H4 (cell line): ENCODE measurements at places on chromosomes 11 and 22.

DNA sequence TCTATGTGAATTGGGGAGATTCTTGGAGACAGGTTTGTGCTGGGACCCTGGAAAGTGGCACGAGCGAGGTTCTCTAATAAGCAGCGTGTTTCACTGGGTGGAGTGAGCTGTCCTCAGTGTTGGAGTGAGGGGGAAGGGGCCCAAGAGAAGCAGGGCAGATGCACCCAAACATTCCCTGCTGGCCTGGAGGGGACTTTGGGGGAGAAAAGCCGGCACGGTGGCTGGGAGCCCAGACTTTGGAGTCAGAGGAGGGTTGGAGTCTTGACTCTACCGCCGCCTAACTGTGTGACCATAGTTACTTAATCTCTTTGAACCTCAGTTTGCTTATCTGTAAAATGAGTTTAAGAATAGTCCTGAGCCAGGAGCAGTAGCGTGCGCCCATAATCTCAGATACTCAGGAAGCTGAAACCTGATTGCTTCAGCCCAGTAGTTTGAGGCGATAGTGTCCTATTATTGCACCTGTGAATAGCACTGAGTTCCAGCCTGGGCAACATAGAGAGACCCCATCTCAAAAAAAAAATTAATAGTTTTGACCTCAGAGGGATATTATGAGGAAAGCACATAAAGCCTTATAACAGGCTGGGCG, 614 bp downstream of the NR1H3 start:
- no peak for DNase-seq

DNA sequence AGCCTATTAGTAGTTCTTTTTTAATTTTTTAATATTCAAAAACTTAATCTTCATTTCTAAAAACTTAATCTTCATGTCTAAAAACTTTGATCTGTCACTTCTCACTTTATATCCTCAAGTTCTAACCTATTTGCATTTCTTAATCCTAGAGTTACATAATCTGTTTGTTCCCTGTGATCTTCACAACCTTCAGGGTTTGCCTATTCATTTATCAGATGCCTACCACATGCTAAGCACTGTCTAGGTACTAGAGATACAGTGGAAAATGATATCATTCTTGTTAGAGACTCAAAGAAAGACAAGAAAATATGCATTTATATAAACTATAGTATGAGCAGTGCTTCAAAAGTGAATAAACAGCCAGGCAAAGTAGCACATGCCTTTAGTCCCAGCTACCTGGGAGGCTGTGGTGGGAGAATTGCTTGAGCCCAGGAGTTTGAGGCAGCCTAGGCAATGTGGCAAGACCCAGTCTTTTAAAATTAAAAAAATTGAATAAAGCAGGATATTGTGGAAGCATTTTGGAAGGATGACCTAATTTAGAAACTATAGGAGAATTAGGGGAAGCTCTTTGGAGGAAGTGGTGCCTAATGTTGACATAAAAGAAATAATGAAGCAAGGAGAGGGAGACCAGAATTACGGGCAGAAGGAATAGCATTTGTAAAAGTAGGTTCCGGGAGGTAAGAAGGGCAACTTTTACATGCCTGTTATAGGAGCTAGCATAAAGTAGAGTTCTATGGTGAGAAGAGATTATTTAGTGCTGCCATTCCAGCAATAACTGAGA, 54.4 kb upstream of the GRK2 start:
- no peak for DNase-seq

- DNase-seq = no peak
Measured at GRCh38 chr11:20844630-20845029, 175.2 kb downstream of the NELL1 start.

- DNase-seq = no peak
Measured at GRCh38 chr11:120881596-120881995, 142.3 kb upstream of the TBCEL start.

DNA sequence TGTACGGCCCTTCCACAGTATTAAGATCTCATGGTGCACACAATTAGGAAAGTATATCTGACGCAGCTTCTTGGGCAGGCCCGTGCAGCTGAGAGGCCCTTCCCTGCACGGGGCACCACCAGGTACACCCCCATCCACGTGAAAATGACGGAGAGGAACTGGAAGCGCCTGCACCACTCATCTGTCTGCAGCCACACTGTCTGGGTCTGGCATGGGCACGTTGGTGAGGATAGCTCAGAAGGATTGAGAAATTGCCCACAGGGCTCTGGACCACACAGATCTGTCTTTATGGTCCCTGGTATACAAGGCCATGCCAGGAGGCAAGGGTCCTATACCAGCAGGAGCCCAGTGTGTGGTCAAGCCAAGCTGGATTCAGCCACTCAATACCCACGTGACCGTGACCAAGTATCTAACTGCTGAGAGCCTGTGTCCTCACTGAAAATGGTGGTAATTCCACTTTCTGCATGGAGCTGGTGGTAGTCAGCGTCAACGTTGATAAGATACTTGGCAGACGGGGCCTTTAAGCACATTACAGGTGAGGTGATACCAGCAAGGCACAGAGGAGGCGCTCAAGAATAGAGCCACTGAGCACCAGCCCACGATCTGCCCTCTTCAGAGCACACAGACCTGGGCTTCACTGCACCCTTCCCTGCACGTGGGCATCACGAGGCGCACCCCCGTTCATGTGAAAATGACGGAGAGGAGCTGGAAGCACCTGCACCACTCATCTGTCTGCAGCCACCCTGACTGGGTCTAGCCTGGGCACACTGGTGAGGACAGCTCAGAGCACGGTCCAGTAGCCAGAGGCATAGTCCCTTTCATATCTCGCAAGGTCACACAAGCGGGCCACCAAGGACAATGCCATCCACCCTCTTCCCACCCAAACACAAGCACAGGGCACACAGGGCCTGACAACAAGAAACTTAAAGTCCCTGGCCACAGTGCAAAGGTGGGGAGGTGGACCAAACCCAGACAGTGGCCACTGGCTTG, 28.4 kb downstream of the SHANK2 start:
- DNase-seq = no peak

GRCh38 chr11:117453886-117454563, 126.4 kb downstream of the CEP164 start:
- DNase-seq = no peak

- DNase-seq = no peak
Measured at GRCh38 chr11:104967534-104968354, 630 bp downstream of the CASP4 start.

GRCh38 chr11:31808721-31809540, 2.2 kb downstream of the PAX6 start:
- no peak for DNase-seq

- DNase-seq = no peak
Measured at GRCh38 chr22:33743756-33744155, 176.5 kb downstream of the LARGE1 start.

DNA sequence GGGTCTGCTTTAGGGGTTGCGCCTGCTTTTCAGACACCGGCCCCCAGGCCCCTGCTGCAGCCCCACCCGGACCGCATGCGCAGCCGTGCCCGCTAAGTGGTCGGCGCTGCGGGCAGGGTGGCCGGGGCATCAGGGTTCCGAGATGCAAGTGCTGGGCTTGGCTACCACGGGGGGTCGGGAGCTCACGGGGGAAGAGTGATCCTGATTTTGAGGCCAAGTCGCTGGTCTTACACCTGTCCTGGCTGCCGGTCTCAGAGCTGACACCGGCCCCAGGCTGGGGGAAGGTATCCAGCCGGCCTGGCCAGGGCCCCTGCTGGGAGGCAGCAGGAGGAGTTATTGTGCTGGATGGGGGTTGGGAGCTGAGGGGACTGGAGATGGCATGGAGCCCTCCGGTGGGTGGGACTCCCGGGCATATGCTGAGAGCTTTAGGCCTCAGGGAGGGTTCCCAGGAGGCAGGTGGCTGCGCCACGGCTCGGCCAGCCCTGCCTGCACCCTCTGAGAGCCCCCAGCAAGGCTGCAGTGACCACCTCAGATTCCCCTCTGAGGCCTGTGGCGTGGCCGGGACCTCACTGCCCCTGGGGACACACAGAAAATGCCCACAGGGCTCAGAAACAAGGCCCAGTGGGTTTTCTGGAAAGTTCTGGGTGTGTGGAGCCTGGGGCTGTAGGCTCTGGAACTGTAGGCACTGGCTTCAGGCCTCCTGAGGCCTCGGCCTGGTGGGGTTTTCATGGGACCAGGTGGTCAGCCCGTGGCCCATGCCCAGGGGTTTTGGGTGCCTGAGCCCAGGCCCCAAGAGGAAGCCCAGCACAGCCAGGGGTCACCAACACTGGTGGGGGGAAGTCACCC, 4.4 kb upstream of the MUC5AC start:
- DNase-seq = no peak
